Right ventricle myocardium superior (tissue), 1 donor: ENCODE measurements at places on chromosomes 16 and 17.

- DNase-seq = no peak
Observed at GRCh38 chr16:73874324-73874723, 422.3 kb upstream of the PSMD7 start.

DNA sequence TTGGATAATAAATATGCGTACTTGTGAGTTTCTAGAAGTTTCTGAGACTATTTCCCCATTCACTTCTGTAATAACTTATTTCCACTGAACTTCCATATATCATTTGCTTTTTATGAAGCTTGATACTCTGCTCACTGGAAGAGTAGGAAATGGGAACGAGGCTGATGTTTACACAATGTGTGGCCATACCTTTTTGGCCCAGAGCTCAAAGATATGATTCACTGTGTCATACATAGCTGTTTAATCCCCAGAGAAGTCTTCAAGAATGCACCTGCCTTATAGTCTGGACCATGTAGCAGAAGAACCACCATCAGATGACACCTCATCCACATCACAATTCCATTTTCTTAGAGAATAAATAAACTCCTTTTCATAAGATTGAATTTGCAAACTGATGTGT is 40.3 kb upstream of the TEKT3 start:
- DNase-seq = no peak

GRCh38 chr17:269616-270514 is 82.7 kb downstream of the RPH3AL start:
- DNase-seq = peak; percentile 31

GRCh38 chr17:73792994-73793393 is 148.7 kb upstream of the SDK2 start:
- no peak for DNase-seq

- no peak for DNase-seq
Observed at GRCh38 chr17:32492648-32493289, 6.0 kb downstream of the CDK5R1 start.

DNA sequence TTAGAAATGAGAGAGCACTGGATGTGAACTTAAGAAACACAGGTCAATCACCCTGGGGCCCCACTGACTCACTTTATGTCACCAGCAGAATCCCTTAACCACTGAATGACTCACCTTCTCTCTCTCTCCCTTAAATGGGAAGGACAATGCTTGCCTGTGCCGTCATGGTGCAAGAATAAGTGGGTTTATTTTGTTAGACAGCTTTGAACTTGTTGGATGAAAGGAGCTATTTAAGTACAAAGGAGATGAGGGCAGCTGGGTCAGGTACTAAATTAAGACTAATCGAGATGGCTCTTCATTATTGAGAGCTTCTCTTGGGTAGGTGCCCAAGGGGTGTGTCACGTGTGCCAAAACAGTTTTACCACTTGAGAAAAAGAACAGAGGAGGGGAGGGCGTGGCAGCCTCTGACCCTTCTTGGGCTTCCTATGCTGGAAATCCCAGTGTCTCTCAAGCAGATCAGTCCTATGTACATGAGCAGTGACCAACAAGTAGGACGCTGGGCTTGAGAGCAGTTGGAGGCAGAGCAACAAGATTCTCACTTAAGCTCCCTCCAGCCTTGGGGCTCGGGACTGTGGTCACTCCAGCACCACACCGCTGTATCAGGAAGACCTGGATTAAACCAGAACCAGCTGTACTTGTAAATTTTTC is 6.7 kb upstream of the KRT31 start:
- no peak for DNase-seq

DNA sequence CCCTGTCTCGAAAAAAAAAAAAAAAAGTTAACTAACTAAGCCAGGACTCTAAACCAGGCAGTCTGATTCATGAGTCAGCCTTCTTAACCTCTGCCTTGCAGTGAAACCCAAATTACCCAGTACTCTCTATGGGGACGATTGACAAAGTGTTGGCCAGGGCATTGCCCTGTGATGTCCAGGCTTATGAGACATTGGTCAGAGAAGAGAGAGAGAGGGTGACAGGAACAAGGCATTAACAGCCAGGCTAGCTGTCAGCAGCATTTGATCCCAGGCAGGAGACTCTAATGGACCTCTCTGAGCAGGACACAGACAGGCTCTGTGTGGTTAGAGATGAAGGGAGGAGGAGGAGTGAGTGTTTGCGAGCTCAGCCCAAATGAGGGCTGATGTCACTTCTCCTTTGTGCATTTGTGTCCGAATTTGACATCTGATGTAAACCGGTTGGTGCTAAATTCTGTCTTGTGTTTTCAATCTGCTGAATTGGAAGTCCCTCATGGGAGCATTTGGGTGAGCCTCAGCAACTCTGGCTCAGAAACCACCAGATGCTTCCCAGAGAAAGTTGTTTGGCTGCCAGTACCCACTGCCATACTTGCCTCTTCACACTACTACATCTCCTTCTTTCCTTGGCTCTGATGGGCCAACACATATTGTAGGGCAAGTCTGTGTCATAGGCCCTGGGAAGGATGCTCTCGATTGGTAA is 4.3 kb upstream of the MYL4 start:
- DNase-seq = no peak

DNA sequence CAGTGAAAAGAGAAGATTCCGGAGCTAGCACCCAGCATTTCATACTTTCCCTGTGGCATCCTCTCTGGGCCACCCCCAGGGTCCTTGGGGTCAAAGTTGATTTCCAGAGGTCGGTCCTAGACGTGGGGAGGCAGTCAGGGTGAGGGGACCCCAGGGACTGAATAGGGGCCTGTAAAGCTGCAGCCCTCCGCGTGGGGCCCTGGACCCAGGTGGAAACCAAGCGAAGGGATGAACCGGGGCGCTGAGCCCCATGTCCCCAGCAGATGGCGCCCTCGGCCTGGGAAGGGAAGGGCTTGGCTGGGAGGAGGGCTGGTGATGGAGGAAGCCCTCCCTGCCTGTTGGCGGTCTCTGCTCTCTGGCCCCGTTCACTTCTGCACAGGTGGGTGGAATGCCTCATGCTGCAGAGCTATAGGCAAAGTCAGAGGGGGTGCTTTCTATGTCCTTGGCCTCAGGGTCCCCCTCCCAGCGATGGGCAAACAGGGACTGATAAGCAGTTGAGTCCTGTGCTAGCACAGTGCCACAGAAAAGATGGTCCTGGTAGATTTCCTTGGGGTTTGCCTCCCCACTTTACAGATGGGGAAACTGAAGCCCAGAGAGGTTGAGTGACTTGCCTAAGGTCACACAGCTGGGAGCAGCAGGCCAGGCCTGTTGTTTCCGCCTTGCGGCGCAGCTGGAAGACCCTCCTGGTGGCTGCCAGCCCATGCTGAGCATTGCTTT is 163.4 kb upstream of the CIBAR2 start:
- DNase-seq = peak; percentile 75

DNA sequence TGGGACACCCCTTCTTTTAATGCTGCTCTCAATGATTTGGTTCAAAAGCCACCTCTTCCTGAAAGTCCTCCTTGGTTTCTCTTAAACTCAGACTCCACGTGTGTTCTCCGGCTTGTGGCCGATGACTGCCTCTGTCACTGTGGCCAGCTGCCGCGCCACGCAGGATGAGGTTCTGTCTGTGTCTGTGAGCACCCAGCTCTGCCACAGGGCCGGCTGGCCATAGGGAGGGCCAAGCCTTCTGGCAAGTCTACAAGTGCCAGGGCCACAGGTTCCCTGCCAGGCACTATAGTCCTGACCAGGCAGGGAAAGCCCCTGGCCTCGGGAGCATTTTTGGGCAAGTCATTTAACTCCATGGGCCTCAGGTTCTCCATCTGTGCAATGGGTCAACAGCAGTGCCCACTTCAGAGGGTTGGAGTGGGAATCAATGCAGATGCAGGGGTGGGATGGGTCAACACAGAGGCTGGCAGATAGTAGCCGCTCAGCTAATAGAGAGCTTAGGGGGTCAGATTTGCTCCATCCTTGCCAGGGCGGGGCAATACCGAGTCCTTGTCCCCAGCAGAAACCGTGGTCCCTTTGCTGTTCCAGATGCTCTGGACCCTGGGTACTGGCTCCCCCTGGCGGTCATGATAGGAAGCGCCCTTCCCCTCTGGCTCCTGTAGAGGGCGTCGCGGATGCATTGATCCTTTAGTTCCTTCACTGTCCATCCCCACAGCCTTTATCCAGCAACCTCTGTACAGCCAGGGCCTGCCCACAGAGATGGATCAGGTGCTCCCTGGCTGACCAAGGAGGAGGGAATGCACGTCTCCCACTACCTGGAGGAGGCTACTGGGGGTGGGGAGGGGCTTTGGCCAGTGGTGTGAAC is 19.3 kb upstream of the ADGRG3 start:
- peak; percentile 85 for DNase-seq

- DNase-seq = no peak
Observed at GRCh38 chr17:14150619-14151018, 81.3 kb downstream of the COX10 start.

GRCh38 chr17:39591958-39592954 is 15.5 kb downstream of the NEUROD2 start:
- no peak for DNase-seq

- no peak for DNase-seq
Observed at GRCh38 chr16:5634666-5635180, 537.1 kb upstream of the EEF2KMT start.

DNA sequence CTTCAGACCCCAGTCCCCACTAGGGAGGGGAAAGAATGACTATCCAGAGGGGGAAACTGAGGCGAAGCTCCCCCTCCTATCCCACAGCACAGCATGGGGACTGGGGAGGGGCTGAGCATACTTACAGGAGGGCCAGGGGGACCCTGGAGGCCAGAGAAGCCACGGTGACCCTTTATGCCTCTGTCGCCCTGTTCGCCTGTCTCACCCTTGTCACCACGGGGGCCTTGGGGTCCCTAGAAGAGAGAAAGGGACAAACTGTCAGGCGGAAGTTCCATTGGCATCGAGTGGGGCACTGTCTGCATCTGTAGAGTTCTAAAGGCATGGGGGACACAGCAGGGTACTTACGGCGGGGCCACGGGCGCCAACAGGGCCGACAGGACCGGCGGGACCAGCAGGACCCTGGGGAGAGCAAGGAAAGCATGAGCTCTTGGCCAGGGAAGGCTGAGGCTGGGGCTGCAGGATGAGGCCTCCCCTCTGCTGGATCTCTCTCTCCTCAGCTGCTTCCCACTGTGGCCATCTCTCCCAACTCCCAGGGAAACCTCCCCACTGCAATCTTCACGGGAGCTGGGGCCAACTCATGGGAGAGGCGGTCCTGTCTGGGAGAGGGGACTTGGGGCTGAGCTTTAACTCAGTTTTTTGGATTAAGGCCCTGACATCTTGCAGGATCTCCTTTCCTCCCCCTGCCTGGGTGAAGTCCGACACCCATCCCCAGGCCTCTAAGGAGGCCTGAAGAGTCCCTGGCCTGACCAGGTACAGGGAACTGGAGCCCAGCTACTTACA is 13.5 kb downstream of the COL1A1 start:
- no peak for DNase-seq

DNA sequence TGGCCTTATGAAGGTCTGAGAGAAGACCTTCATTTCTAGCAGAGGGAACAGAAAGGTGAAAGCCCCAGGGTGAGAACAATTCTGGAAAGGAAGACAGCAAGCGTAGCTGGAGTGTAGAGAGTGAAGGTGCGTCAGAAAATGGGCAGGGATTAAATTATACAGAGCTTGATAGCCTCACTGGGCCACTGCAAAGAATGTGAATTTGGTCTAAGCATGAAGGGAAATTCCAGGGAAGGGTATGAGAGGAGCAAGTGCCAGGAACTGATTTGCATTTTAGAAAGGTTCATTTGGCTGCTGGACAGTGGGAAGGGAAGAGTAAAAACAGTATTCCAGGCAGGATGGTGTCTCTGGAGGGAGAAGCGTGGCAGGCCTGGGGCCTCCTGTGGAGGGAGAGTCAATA is 274.1 kb upstream of the ASIC2 start:
- no peak for DNase-seq

GRCh38 chr16:12468552-12468951 is 335.1 kb downstream of the CPPED1 start:
- no peak for DNase-seq

GRCh38 chr17:34892461-34893249 is 68.6 kb downstream of the CCT6B start:
- DNase-seq = no peak

DNA sequence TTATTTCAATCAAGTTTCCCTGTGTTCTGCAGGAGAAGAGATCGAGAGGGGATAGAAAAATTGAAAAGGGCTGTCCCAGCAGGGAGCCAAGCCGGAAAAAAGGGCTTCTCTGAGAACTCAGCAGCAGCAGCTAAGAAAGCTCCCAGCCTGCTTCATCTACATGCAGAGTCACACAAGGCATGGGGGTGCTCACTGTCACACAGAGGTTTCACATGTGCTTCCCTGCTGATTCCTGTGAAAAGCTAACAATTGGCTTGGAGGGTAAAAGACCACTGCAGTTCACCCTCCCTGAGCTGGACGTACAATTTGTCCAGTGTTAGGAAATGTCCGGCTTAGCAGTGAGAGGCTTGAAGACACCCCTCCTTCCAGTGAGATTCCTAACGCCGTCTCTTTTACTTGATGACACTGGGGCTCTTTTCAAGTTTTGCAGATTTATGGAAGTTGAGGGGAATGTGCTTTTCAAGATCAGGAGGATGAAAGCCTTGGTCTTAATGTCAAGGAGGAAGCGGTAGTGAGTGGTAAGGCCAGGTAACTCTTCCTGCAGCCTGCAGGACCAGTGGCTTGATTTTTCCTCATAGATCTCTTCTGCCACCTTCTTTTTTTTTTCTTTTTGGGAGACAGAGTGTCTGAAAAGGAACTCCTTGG is 85.6 kb downstream of the WNT3 start:
- DNase-seq = no peak

- DNase-seq = no peak
Observed at GRCh38 chr17:18968945-18969887, 17.3 kb downstream of the SLC5A10 start.

- peak; percentile 42 for DNase-seq
Observed at GRCh38 chr17:42522263-42522790, 13.7 kb upstream of the NAGLU start.

DNA sequence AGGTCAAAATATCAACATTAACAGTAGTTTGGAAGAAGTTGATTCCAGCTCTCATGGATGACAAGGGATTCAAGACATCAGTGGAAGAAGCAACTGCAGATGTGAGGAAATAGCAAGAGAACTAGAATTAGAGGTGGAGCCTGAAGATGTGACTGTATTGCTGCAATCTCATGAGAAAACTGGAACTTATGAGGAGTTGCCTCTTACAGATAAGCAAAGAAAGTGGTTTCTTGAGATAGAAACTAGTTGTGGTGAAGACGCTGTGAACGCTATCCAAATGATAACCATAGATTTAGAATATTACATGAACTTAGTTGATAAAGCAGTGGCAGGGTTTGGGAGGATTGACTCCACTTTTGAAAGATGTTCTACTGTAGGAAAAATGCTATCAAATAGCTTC is 67.8 kb downstream of the GOSR1 start:
- no peak for DNase-seq

- DNase-seq = no peak
Observed at GRCh38 chr17:71213936-71214335, 906.9 kb upstream of the SOX9 start.
